ENCODE measurements at places on chromosomes 2 and 18. TPM values are rescaled to one million over a fixed set of nuclear protein-coding genes. Genes with fewer than 3 reads are reported as not detected.
A peak's percentile ranks its signal among the peaks of the same experiment; 100 is the strongest.

GREB1 gene
- total RNA-seq, result 1.1 TPM

NEU2 gene
- total RNA-seq, result not detected

CHMP3 gene
- 83.6 TPM for total RNA-seq

- no peaks in the 10 kb centered on the region for H3K4me1 ChIP-seq
- no peak overlapping the region for H3K4me3 ChIP-seq
- H3K27me3 ChIP-seq, result no peaks in the 10 kb centered on the region
Observed at GRCh38 chr2:67948506-67948905, 114.3 kb downstream of the C1D start.

DNA sequence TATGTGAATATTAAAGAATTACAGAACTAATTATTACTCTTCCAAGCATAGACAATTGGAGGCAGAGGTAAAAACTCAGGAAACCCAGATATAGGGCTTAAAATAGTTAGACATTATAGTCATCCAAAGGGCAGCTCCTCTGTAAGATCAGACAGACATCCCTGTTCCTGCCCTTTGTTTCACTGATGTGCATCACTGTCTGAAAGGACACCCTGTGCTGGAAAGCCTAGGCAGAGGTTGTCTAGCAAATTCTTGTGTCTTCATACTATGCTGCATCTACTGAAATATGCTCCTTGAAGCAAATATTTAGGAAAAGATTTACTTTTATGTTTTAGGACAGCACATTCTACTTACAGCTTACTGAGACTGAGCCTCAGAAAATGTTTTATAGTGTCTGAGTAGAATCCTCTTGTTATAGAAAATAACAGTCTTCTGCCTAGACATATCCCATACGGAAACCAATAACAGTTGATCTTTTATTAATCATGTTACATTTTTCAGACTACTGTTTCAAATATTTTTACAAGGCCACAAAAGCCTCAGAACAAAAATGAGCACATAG lies 977.3 kb upstream of the CDH2 start:
- DNase-seq, result no peak
- no peak overlapping the region for H3K4me3 ChIP-seq
- H3K36me3 ChIP-seq, result no peaks in the 10 kb centered on the region
- no peak overlapping the region for H3K27ac ChIP-seq
- no peaks in the 10 kb centered on the region for H3K4me1 ChIP-seq

DNA sequence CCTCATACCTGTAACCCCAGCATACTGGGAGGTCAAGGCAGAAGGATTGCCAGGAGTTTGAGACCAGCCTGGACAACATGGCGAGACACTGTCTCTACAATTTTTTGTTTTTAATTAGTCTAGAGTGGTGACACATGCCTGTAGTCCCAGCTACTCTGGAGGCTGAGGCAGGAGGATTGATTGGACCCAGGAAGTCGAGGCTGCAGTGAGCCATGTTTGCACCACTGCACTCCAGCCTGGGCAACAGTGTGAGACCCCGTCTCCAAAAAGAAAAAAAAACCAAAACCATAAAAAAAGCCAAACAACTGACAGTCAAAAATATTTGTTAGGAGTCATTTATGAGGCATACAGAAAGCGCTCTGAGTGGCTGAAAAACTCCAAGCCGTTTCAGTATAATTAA lies 95.5 kb downstream of the KCTD18 start:
- no peak for DNase-seq
- H3K4me1 ChIP-seq, result no peaks in the 10 kb centered on the region
- no peak overlapping the region for H3K27ac ChIP-seq
- no peaks in the 10 kb centered on the region for H3K27me3 ChIP-seq
- no peaks in the 10 kb centered on the region for H3K36me3 ChIP-seq

DNA sequence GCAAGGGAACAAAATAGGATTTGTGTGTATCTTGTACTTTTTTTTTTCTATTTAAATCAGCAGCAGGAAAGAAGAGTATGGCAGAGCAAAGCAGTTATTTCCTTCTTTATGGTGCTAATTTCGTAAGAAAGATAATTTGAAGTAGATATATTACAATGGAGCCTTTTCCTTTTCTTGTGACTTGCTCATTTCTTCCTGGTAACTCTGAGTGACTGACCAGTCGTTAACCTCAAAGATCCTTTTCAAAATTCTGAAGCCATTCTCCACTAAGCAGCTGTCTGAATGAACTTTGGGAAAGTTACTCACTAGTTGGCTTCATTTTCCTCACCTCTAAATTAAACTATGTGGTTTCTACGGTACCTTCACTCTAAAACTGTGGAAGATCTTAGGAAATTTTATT lies 24.6 kb downstream of the AFTPH start:
- H3K4me3 ChIP-seq, result no peak overlapping the region
- H3K4me1 ChIP-seq, result no peaks in the 10 kb centered on the region
- H3K36me3 ChIP-seq, result no peaks in the 10 kb centered on the region
- no peaks in the 10 kb centered on the region for H3K27me3 ChIP-seq
- H3K27ac ChIP-seq, result no peak overlapping the region

MALL gene
- total RNA-seq, result not detected

ACTG2 gene
- not detected for total RNA-seq

DNA sequence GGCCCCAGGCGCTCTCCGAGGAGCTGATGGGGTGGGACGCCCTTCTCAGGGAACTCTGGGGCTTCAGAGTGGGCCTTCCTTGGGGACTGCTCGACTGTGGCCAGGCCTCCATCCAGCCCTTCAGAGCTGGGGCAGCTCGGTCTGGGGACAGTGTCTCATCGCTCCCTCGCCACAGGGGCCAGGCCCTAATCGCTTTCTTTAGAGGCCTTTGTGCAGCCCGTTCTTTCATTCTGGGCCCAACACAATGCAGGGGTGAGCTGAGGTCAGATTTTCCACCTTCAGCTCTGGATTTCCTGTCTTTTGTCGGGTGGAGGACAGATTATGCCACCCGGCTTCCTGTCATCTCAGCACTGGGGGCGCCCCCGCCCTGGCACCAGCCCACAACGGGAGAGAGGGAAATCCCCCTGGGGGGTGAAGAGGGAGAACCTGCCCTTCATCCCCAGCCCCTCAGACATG lies 25.2 kb downstream of the MYCN start:
- H3K4me3 ChIP-seq, result no peak overlapping the region
- no peaks in the 10 kb centered on the region for H3K36me3 ChIP-seq
- no peak overlapping the region for H3K27ac ChIP-seq
- no peaks in the 10 kb centered on the region for H3K27me3 ChIP-seq
- DNase-seq, result peak; percentile 26

GRCh38 chr2:164243315-164243714 lies 378.0 kb downstream of the GRB14 start:
- H3K36me3 ChIP-seq, result no peaks in the 10 kb centered on the region
- no peaks in the 10 kb centered on the region for H3K4me1 ChIP-seq
- no peak overlapping the region for H3K27ac ChIP-seq

CD226 gene
- 95.7 TPM for total RNA-seq

GRCh38 chr2:158495175-158495574 lies 38.4 kb downstream of the PKP4 start:
- DNase-seq, result no peak
- no peaks in the 10 kb centered on the region for H3K4me1 ChIP-seq
- H3K27ac ChIP-seq, result no peak overlapping the region
- H3K36me3 ChIP-seq, result no peaks in the 10 kb centered on the region
- H3K4me3 ChIP-seq, result no peak overlapping the region

GRCh38 chr2:60453872-60454271 lies 99.6 kb downstream of the BCL11A start:
- H3K27ac ChIP-seq, result no peak overlapping the region
- H3K27me3 ChIP-seq, result no peaks in the 10 kb centered on the region
- H3K4me1 ChIP-seq, result no peaks in the 10 kb centered on the region
- H3K36me3 ChIP-seq, result no peaks in the 10 kb centered on the region
- no peak for DNase-seq

DNA sequence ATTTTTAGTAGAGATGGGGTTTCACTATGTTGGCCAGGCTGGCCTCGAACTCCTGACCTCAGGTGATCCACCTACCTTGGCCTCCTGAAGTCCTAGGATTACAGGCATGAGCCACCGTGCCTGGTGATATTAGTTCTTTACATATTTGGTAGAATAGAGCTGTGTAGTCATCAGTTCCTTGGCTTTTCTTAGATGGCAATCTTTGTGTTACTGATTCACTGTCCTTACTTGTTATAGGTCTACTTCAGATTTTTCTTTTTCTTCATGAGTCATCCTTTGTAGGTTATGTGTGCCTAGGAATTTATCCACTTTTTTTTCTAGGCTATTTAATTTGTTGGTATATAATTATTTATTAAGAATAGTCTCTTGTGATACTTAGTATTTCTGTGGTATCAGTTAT lies 30.3 kb upstream of the ZSWIM2 start:
- H3K4me1 ChIP-seq, result no peaks in the 10 kb centered on the region
- no peak for DNase-seq
- no peaks in the 10 kb centered on the region for H3K27me3 ChIP-seq
- H3K27ac ChIP-seq, result no peak overlapping the region
- no peak overlapping the region for H3K4me3 ChIP-seq
- H3K36me3 ChIP-seq, result no peaks in the 10 kb centered on the region

All from CD4-positive, alpha-beta memory T cell (primary cell).